Skin of body (tissue), 3 donors: ENCODE measurements at places on chromosomes 12 and 14.

GRCh38 chr14:94075008-94075407 is 6.0 kb downstream of the DDX24 start:
- no peak for DNase-seq

- no peak for DNase-seq
Measured at GRCh38 chr14:53064475-53064874, 88.6 kb downstream of the DDHD1 start.

GRCh38 chr14:34930591-34931091 is 52.2 kb upstream of the SRP54 start:
- DNase-seq, result no peak

DNA sequence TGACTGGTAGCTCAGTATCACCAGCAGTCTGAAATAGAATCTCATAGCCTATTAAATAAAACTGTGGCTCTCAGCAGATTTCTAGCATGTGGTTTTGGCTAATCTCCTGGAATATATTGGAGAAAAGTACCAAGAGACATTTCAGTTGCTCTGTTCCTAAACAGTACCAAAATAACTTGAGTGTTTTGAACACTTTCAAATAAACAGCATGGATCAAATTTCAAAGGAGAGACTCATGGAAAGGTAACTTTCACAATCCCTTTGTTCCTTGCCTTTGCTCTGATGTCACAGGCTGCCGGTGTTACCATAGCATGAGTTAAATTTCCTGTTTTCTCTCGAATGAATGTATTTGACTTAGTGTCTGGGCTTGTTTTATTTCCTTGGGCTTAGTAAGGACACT is 3.4 kb downstream of the ARG2 start:
- peak; percentile 12 for DNase-seq

DNA sequence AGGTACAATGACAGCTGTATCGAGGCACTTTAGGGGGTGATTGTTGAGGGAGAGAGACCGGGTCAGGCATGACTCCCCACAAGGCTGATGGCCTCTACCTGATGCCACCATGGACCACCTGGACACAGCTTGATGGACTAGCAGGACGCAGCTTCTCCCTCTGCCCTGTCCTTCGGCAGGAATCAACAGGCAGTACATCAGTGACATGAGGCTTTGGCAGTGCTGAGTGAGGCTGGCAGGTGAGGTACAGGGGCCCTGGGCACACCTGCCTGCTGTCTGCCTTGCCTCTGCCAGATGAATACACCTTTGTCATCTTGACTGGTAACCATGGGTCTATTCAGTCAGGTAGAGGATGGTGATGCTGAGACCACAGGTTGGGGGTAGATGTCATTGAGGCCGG is 25.3 kb upstream of the ESRRB start:
- no peak for DNase-seq

GRCh38 chr12:85466890-85467289 is 186.9 kb downstream of the ALX1 start:
- DNase-seq, result no peak

GRCh38 chr12:78797196-78797931 is 67.2 kb upstream of the SYT1 start:
- no peak for DNase-seq

DNA sequence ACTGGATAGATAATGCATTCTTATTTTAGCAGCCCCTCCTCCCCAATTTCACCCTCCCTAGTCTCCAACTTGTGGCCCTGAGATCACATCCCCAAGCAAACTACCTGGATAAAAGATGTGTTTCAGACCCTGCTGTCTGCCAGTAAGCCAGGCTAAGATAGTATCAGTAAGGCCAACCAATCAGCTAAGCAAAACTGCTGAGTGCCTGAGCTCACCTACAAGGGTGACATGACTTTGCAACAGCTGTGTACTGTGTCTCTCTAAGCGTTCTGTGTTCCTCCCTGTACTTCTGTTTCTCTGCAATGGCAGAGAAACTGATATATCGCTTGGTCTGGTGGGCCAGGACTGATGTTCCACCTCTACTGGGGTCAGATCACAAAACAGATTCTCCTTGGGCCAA is 224.9 kb downstream of the BTG1 start:
- DNase-seq, result no peak

DNA sequence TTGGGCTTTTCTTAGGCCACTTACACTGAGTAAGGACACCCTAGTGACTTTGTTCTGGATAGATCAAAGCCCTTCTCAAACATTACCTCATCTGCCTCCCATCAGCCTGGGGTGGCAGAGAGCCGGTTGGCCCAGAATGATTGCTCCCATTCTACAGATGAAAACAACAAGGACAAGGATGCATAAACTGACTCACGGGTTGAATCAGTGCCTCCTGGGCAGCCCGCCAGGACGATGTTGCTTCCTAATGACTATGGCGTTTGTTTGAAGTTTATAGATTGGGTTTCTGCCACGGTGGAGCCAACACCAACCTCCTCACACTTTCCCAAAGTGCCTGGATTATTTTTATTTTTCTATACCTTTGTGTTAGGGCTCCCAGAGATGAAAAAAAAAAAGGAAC is 3.6 kb upstream of the VRK1 start:
- DNase-seq, result no peak

DNA sequence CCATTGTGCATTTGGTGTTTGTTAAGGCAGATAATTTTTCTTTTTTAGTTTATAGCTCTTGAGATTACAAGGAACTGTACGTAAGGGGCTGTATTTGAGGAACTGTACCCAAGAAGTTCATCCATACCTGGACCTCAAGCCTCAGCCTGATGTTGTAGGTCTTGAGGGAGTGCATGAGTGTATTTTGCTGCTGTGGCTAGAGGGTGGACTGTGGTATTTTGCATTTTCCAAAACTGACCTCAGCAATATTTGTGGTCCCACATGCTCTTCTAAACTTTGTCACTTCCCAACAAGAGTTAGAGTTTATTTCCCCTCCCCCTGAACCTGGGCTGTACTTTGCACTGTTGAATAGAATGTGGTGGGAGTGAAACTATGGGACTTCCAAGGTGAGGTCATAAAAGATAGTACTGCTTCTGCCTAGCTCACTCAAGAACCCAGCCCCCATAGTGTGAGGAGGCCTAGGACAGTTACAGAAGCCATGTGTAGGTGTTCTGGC is 42.2 kb upstream of the FBXO33 start:
- no peak for DNase-seq

GRCh38 chr12:124363353-124363965 is 68.6 kb downstream of the RFLNA start:
- no peak for DNase-seq

DNA sequence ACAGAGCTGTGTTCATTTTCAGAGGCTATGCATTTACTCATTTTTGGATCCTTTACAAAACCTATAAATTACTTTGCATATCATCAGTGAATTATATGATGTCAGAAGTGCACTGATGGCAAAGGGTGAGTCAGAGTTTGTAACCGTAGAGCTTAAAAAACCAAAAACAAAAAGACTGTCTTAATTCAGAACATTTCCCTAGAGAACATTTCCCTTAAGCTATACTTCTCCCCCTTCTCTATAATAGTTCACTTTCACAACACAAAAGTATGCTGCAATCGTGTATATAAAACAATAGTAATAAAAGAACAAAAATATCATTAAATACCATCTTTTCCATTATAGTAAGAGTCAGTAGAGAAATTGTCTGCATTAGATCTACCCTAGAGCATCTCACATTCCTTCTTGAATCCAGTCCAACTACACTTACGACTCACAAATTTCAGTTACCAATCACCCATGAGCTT is 934.9 kb downstream of the LRFN5 start:
- DNase-seq, result peak; percentile 3
